Activated CD4-positive, alpha-beta T cell treated with anti-CD3 and anti-CD28 coated beads, Interleukin-2, amount 10 ng/mL, durations not matched to agents 7 days and 5 days (primary cell): ENCODE measurements at places on chromosomes 6 and 20.

GRCh38 chr20:49981218-49982071 lies 1.3 kb upstream of the SNAI1 start:
- DNase-seq, result no peak

DNA sequence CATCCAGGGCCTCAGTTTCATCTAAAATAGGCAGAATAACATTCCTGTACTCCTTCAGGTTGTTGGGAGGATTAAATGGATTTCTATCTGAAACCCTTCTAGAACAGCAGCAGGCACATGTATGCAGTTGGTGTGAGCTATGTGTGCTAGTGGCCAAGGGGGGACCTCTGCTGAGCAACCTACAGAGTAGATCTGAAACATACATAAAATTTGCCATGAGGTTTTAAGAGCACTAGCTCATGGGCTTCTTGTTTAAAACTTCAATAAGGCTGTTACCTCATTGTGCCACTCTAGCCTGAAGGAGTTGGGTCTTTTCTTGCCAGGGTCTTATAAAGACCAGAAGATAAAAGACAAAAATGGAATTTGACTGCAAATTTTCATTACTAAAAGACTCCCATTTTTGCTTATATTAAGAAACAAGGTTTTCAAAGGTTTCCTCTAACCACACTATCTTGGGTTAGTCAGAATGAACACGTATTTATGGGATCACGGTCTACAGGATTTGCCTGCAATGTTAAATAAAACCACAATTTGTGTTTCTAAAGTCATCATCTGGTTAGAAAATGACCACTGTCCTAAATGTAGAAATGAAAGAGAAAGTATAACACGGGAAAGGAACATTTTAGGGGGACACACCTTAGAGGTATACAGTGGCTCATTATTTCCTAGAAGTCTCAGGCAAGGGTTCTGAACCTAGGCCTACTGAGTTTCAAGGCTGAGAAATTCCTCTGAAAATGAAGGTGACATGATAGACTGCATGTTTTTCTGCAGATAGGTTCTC lies 144.9 kb upstream of the OLIG3 start:
- no peak for DNase-seq

DNA sequence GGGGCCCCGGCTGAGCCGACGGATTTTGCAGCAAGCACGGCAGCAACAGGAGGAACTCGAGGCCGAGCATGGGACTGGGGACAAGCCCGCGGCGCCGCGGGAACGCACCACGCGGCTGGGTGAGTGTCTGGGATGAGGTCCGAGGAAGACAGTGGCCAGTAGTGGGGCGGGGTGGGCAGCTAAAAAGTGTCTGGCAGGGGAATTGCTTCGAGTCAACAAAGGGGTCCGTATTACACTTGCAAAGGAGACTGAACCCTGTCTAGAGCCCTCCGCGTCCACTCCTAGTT lies 356 bp downstream of the BYSL start:
- DNase-seq, result no peak

GRCh38 chr6:90375681-90376439 lies 79.2 kb upstream of the BACH2 start:
- DNase-seq, result no peak

- no peak for DNase-seq
These were observed 99.7 kb downstream of the F13A1 start for GRCh38 chr6:6220718-6221117.

DNA sequence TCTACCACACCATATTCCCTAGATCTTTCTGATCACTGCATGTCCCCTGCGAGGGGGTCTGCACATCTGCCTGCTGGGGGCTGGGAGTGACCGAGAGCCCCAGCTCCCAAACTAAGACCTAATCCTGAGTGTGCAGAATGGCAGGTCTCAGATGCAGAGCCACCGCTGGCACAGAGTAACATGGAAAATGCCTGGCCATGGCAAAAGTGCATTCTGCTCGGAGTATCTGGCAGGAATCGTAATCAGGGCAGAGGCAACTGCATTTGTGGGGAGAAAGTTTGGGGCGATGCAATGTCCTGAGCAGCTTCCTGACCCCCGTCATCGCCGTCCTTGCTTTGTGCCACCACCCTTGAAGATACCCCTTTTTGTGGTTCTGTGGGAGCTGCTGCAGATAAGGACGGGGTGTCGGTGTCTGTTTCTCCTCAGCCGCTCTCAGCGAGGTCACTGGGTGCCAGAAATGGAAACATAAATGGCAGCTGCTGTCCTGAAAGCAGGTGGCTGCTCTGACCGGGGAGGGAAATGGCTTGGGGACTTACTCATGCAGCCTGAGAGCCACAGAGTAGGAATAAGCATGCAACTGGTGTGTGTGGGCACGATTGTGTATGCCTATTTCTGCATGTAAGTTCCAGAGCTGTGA lies 157.9 kb downstream of the LY86 start:
- no peak for DNase-seq

GRCh38 chr20:57375652-57376230 lies 15.5 kb upstream of the RBM38 start:
- no peak for DNase-seq

DNA sequence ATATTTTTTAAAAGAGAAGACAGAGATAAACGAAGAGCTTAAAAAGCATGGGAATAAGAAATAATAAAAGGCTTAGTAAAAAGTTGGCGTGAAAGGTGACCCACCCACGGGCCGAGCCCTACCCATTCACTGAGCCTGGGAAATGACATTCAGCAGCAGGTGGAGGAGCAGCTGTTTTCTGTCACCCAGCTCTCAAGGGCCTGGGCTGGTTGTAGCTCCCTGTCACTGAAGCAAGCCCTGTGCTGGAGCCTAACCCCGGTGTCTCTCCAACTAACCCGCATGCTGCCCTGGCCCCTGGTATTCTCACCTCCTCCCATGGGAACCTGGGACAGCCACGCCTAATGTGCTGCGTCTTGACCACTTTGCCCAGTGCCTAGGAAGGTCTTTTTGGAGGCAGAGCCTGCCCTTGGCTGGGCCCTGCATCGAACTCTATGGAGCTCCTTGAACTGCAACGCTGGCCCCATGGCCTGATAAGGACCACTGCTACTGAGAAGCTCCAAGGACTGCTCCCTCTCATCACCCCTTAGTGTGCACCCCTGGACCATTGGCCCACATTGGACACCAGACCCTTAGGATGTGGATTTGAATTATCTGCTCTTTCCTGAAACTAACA lies 68.8 kb upstream of the IYD start:
- DNase-seq, result no peak

DNA sequence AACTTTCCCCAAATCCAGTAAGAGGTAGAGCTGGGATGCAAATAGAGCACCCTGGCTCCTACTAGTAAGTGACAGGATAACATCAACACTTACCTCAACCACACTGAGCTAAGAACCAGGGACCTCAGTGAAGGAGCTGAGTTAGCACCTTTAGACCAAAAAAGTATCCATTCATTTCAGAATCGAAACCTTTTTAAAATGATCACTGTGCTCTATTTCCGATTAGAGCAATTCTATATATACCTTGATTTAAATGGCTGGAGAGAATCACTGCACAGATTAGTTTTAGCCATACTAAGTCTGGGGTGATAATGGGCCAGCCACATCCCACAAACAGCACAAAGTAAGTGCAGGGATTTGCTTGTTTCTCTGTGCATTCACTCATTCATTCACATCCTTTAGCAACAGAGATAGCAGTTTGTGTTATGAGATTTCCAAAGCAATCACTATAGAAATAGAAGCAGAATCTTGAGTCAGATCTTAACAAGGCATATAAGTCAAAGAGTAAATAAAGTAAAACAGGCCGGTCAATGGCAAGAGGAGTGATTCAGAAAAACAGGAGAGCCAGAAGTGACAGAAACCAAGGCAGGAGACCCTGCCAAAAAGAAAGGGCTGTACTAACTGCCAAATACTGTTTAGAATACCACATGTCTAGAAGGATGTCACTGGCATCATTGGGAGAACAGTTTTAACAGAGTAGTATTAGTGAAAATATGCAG lies 136.3 kb downstream of the KIF13A start:
- no peak for DNase-seq

- DNase-seq, result no peak
These were observed 6.1 kb downstream of the TRIM10 start for GRCh38 chr6:30154709-30155519.

DNA sequence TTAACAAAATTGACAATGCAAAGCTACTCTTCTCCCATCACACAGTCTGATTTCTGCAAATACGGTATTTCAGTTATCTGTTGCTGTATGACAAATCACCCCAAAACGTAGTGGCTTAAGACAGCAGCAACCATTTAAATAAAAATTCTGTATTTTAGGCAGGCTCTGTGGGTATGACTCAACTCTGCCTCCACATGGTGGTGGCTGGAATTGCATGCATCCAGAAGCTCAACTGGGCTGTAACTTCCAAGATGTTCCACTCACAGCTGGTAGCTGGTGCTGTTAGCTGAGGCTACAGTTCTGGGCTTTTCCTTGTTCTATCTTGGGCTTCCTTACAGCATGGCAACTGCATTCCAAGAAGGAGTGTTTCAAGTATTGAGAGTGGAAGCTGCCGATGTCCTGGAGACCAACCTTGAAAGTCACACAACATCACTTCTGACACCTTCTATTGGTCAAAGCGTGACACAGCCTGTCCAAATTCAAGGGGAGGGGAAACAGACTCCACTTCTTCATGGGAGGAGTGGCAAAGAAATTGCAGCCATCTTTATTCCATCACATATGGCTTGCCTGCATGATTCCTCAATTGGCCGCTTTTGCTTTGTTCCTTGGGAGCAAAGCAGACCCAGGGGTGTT lies 39.7 kb upstream of the TULP1 start:
- DNase-seq, result peak; percentile 75

- no peak for DNase-seq
These were observed 8.5 kb downstream of the ISM1 start for GRCh38 chr20:13229538-13229937.

DNA sequence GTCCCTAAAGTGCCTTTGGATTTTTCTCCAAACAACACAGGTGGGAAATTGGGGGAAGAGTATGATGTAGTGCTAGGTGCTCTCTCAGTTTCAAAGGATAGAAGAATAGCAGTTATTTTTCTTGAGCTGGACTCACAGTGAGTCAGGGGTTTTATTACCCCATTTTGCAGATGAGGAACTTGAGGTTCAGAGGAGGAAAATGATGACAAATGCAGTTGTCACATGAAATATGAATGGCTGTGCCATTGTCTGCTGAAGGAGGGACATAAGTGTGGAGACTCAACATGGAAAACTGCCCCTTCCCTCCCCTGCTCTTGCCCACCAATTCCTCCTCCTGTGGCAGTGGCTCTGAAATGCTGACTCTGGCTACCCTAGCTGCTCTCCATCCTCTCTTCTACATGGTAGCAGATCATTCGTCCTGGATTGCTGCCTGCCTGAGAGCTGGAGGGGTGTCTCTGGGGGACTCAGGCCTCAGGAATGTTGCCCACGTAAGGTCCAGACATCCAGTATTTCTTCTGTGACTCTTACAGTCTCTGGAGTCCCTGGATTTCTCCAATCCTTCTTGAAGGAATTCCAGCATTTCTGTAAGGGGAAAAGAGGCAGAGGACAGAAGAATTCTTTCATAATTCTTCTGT lies 37.6 kb upstream of the EPB41L1 start:
- no peak for DNase-seq

GRCh38 chr6:161608771-161609170 lies 334.9 kb upstream of the AGPAT4 start:
- no peak for DNase-seq

DNA sequence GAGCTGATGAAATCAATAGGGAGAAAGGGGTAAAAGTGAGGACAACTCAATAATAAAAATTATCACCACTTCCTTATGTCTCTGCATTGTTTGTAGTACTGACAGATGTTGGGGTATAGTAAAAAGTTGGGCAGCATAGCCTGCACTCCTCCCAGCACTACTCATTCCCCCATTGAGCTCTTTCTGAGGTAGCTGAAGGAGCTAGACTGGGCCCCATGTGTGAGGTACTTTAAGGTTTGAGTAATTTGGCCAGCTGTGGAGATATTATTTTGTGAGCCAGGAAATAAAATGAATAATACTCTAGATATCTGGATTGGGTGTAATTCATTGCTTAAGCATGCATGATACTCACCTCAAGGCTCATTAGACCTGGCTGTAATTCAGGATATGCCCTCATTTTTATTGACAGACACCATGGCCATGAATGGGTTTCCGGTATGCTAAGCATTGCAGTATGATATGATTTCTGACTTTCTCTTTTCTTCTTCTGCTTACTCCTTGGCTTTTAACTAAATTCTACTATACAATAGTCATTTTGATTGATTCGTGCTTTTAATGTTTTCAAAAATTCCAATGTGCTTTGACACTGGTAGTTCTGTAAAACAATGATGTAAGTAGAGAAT lies 283.9 kb upstream of the RIMS1 start:
- DNase-seq, result no peak

DNA sequence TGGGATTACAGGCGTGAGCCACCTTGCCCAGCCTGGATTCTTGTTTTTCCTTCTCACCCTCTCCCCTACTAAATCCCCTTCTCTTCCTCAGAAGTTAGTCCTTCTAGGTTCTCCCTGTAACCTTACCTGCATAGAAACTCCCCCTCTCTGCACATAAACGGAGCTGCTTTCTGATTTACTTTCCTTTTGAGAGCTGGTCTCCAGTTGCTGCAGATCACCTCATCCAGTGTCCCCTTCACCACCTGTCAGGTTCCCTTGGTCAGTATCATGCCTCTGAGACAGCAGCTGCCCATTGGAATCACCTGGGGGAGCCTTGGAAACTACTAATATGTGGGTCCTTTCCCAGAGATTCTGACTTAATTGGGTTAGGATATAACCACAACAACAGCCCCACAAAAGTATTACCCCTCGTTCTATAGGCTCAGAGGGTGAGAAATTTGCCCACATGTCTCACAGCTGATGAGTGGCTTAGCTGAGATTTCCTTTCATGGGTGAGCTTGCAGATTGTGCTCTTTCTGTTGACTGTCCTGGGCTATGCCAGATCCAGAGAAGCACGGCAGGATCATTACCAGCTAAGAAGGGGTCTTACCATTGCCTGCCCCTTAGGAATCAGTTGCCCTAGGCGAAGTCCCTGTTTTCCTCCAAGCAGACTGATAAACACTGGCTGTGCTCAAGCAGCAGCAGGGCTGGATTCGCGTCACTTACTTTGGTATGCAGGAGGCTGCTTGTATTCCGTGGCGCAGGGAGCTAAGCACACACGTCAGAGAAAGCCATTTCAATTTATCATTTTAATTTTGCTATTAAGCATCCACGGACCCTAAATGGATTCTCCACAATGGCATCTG lies 51.3 kb downstream of the AKAP12 start:
- DNase-seq, result no peak

- no peak for DNase-seq
These were observed 150.9 kb upstream of the HMGN3 start for GRCh38 chr6:79385333-79385732.

DNA sequence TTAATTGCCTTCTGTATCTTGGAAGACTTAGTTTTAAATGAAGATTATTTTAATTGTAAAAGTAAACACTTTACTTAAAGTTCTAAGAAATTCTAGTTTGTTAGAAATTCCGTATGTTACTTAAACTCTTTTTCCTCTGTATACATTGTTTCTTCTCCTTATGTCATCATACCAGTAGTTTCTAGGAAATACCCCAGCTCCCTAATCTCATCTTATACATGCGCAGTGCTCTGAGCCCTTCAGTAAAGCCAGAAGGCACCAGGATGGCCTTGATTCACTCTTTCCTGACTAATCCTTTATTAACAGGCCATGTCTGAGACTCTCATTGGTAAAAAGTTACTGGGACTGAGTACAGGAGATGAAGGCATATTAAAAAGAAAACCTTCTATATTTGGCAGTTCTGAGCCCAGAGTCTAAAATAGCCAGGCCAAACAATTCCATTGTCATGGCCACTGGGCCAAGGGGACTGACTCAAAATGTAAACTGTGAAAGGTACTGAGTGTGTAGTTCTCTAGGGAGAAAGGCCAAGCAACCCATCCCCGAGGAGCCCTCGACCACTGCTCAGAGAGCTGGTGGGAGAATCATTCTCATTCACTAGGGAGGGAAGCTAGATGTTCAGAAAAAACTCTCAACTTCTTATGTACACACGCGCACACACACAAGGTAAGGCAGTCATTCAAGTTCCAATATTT lies 25.0 kb downstream of the SLC22A1 start:
- DNase-seq, result no peak
